ENCODE measurements at places on chromosomes 2 and 18.

DNA sequence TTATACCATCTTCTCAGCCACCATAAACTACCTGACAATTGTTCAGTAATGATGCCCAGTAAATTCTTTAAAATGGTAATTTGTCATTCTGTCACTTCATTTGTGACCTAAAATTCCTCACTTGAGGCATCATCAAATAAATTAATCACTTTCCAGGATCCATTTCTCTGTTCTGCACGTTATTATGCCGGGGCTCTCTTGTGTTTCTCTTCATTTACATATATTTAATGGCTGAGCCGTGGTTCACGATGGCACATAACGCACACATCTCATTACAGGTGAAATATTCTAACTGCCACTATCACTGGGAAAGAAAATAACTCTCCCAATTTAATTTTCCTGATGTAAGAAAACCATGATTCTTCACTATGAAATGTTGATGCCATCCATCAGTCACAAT, 529.6 kb downstream of the NR4A2 start:
- DNase-seq = no peak

DNA sequence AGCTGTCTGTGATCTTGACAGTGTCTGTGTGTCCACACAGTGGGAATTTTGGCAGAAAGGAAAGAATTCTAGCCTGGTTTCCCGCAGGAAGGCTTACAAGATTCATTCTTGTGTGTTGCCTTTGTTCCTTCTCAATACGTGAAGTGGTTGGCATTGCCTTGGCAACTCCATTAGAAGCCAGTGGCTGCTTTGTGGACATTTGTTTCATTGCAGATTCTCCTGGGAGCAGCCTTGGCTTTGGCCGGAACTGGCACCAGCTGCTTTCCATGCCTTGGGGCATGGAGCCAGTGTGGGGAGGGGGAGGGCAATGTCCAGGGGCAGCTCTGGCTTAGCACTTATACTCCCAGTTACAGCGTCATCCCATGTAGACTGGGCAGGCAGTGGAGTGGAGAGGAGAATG, 39.4 kb downstream of the KIF5C start:
- no peak for DNase-seq

GRCh38 chr2:237205561-237205971, 119.9 kb downstream of the COPS8 start:
- DNase-seq = no peak

DNA sequence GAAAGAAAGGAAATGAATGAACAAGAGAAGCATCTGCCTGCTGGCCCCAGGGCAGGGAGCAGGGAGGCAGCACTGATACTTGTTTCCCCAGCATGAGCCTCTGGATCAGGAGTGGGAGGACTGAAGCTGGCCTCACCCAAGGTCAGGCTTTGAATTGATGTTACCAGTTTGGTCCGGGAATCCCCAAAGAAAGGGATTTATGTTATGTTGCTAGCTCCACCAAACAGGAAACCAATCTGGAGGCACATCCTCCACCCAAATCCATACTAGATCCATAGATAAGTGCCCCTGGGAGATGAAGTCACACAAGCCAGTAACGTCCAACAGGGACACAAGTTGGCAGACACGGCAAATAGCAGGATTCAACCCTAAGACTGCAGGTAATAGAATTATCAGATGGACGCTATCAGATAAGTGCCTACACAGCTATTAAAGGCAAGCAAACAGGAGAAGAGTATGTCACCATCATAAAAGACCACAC, 85.9 kb downstream of the MTCL1 start:
- DNase-seq = no peak

- no peak for DNase-seq
These were observed 80.3 kb downstream of the SPOPL start for GRCh38 chr2:138581909-138582308.

- peak; percentile 12 for DNase-seq
These were observed 115.1 kb upstream of the GPC1 start for GRCh38 chr2:240320204-240320993.

DNA sequence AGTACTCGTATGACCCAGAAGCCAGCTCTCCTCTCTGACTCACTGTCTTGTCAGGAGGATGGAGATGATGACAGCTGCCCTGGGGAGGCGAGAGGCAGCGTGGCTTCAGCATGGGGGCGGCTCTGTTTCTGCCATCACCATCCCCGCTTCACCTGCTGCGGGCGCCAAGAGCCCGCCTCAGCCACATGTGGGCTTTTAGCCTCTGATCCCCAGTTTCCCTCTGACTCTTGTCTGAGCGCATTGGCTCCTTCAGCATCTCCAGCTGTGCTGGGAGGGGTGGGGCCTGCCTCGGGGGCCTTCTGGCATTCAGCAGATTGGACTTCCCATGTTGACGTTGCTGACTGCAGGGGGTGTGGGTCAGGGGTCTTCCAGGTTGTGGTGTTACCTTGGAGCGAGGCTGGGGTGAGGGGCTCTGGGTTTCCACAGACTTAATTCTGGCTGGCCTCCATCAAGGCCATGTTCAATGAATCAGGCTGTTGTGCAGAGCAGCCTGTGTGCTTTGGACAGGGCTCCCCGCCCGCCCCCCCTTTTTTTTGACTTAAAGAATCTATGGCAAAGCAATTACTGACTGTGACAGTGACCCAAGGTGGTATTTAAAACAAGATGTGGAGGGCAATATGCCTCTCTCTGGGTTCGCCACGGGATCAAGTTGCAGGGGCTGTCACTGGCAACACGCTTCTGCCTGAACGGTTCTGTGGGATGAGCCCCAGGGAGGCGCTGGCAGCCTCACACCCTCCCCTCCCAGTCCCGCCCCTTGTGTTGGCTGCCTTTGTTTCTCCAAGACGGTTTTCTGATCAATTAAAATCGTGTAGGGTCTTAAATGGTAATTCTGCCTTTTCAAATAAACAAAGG, 228.3 kb downstream of the LDLRAD4 start:
- DNase-seq = no peak

DNA sequence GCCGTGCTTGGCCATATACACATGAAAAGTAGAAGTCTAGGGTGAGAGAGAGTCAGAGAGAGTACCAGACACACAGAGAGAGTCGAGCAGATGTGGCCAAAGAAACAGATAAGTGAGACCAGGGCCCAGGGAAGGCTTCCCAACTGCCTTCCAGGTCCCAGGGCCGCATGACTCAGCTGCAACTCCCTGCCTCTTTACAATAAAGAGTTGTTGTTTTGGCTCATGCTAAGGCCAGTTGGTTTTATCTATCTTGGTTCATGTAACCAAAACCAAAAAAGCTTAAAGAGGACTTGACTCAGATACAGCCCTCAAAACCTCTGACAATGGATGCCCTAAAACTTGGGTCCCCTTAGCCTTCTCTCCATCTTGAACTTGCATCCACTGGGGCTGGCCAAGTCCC, 36.9 kb downstream of the REEP1 start:
- no peak for DNase-seq

Measured in iPS DF 19.7 (cell line).